ENCODE measurements at places on chromosomes 3 and 15. TPM values are rescaled to one million over a fixed set of nuclear protein-coding genes. Genes with fewer than 3 reads are reported as not detected.
A peak's percentile ranks its signal among the peaks of the same experiment; 100 is the strongest.

LSM3 gene
- total RNA-seq: 23.5 TPM

- no peaks in the 10 kb centered on the region for H3K27me3 ChIP-seq
- H3K36me3 ChIP-seq: no peaks in the 10 kb centered on the region
These were observed 71.8 kb downstream of the PEX5L start for GRCh38 chr3:179964890-179965289.

GRCh38 chr15:100019601-100020000, 286.4 kb upstream of the LYSMD4 start:
- no peaks in the 10 kb centered on the region for H3K27me3 ChIP-seq
- H3K36me3 ChIP-seq: no peaks in the 10 kb centered on the region
- no peaks in the 10 kb centered on the region for H3K4me1 ChIP-seq
- H3K27ac ChIP-seq: no peak overlapping the region
- no peak overlapping the region for H3K4me3 ChIP-seq

DNA sequence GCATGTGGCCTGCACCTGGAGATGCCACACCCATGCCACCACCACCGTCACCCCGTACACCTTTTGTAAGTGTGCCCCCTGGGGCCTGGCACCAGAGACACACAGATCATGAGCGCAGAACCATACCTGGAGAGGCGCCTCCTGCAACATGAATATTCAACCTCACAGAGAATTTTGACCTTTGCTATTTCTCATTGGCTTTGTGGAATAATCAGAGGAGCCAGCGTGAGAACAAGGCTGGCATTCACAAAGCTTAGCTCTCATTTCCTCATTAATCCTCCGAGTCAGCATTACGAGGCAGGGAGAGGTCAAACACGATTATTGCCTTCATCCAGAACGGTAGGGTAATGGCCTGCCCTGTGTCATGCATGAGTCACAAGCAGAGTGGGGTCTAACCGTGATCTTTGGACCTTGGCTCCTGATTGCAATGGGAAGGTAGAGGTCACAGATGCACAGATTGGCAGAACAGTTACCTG, 73.0 kb upstream of the POMGNT2 start:
- peaks cover 1% of the 10 kb centered on the region for H3K36me3 ChIP-seq
- peaks cover 2% of the 10 kb centered on the region for H3K4me1 ChIP-seq
- no peak for DNase-seq
- no peaks in the 10 kb centered on the region for H3K27me3 ChIP-seq
- no peak overlapping the region for H3K27ac ChIP-seq
- no peak overlapping the region for H3K4me3 ChIP-seq

DNA sequence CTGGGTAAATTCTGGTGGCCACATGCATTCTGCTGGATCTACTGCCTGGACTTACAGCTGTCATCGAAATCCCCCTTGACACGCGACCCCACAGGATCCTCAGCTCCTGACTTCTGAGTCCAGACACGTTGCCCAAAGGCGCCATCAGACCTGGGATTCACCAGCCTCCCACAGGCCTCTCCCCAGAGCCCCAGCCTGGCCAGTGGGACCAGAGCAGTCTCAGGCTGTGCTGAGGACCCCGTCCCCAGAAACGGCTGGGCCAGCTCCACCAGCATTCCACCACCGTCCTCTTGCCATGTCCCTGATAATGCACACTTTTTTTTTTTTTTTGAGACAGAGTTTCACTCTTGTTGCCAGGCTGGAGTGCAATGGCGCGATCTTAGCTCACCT, 166.1 kb downstream of the LRRK1 start:
- no peaks in the 10 kb centered on the region for H3K36me3 ChIP-seq
- no peak overlapping the region for H3K4me3 ChIP-seq
- no peak for DNase-seq
- no peak overlapping the region for H3K27ac ChIP-seq
- no peaks in the 10 kb centered on the region for H3K4me1 ChIP-seq
- no peaks in the 10 kb centered on the region for H3K27me3 ChIP-seq

GRCh38 chr3:24110051-24110450, 165.0 kb downstream of the NR1D2 start:
- no peaks in the 10 kb centered on the region for H3K36me3 ChIP-seq
- no peak overlapping the region for H3K27ac ChIP-seq
- no peak for DNase-seq
- H3K4me1 ChIP-seq: no peaks in the 10 kb centered on the region

DNA sequence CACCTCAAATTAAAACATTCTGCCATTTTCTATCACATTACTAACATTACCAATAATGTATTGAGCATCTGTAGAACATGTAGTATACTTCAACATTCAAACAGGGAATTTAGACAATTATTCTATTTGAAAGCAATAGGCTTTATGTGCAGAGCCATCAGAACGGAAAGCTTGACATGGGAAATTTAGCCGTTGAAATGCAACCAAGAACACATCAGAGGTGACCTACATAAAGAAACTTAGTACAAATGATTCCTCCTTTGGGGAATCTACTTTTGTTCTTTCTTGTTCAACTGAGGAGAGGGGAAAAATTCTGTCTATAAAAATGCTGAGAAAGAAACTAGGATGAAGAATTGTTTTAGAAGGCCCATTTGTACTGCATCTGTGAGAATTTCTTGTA, 38.6 kb upstream of the RBMS3 start:
- H3K4me3 ChIP-seq: no peak overlapping the region
- no peak overlapping the region for H3K27ac ChIP-seq
- H3K36me3 ChIP-seq: peaks cover 7% of the 10 kb centered on the region
- no peaks in the 10 kb centered on the region for H3K27me3 ChIP-seq
- peaks cover 5% of the 10 kb centered on the region for H3K4me1 ChIP-seq

DNA sequence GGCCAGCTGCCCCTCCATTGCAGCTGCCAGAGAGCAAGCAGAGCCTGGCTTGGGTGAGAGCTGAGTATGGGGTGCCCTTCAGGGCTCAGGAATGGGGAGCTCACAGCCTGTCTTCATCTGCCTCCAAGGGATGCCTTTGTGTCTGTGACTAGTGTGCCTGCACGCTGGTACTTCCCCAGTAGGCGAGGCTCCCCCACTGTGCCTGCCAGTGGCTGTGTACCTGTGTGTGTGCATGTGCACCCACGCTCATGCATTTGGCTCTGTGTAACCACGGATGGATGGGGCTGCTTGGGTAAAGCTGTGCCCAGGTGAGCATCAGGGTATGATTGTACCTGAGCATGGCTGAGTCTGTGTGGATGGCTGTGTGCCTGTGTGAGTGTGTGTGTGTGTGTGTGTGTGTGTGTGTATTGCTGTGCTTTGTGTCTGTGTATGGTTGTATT, 2.3 kb upstream of the GRM2 start:
- H3K4me1 ChIP-seq: no peaks in the 10 kb centered on the region
- H3K27me3 ChIP-seq: peaks cover 17% of the 10 kb centered on the region
- no peak overlapping the region for H3K27ac ChIP-seq
- no peak for DNase-seq
- peaks cover 3% of the 10 kb centered on the region for H3K36me3 ChIP-seq
- H3K4me3 ChIP-seq: peak overlapping the region; percentile 53

GRCh38 chr15:39127925-39128617, 452.8 kb upstream of the THBS1 start:
- no peak overlapping the region for H3K4me3 ChIP-seq
- peaks cover 4% of the 10 kb centered on the region for H3K4me1 ChIP-seq
- no peaks in the 10 kb centered on the region for H3K36me3 ChIP-seq
- no peaks in the 10 kb centered on the region for H3K27me3 ChIP-seq

RLBP1 gene
- not detected for total RNA-seq

DNA sequence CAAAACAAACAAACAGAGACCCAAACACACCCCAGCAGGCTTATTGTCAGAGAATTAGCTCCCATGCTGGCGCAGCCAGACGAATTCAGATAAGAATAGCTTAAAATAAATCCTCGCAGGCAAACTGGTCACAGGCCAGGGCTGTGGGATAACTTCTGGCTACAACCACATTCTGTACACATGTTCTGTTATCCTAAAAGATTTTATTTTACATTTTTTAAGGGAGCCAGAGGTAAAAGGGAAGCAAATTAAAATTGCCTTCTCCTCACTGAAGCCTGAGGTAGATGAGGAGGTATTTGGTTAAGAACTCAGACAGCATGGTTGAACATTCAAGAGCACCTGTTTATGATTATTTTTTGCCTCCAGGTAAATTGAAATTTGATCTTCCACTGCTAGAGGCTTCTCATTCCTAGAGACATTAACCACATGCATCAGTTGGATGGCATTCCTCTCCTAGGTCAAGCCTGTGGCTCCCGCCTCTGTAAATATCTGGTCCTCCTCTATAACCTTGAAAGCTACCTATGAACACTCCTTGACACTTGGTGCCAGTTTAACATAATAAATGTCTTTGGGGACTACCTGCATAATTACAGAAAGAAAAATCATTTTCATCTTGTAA, 190.3 kb downstream of the SATB1 start:
- H3K36me3 ChIP-seq: no peaks in the 10 kb centered on the region
- no peak for DNase-seq

DNA sequence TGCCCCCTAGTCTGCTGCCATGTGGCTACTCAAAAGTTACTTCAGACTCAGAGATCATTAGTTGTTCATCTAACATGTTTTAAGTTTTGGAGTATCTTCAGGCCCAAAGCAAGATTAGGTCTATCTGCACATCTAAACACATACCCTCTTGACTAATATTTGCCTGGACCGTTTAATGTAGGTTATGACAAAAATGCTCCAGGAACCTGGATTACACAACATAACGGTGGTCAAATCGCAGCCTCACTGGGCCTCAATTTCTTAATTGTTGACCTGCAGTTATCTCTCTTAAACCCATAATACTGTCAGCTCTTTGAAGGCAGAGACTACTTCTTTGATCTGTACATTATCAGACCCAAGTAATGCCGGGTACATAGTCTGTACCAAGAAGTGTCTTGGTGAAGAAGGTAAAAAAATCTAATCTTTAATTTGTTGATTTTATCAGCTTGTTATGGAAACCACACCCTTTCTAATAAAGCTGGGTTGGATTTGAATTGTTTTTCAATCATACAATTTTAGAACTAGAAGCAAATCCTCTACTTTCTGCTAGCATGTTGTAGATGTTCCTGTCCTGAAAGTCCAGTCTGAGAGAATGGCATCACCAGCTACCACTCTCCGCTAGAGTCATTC, 3.6 kb downstream of the SNRK start:
- no peaks in the 10 kb centered on the region for H3K36me3 ChIP-seq
- H3K4me3 ChIP-seq: no peak overlapping the region
- no peak overlapping the region for H3K27ac ChIP-seq
- no peaks in the 10 kb centered on the region for H3K27me3 ChIP-seq

MYL3 gene
- total RNA-seq: 0.24 TPM

ST6GAL1 gene
- total RNA-seq: 141 TPM

- no peaks in the 10 kb centered on the region for H3K4me1 ChIP-seq
- H3K36me3 ChIP-seq: no peaks in the 10 kb centered on the region
- no peak overlapping the region for H3K27ac ChIP-seq
- H3K4me3 ChIP-seq: no peak overlapping the region
- DNase-seq: no peak
- no peaks in the 10 kb centered on the region for H3K27me3 ChIP-seq
These were observed 113.0 kb downstream of the LIPC start for GRCh38 chr15:58544756-58545155.

- H3K4me3 ChIP-seq: no peak overlapping the region
- H3K4me1 ChIP-seq: peaks cover under 1% of the 10 kb centered on the region
- no peak for DNase-seq
- H3K36me3 ChIP-seq: no peaks in the 10 kb centered on the region
These were observed 10.2 kb upstream of the KLF15 start for GRCh38 chr3:126367316-126367805.

- peaks cover 78% of the 10 kb centered on the region for H3K36me3 ChIP-seq
- no peaks in the 10 kb centered on the region for H3K4me1 ChIP-seq
- H3K4me3 ChIP-seq: no peak overlapping the region
- no peak for DNase-seq
- H3K27ac ChIP-seq: no peak overlapping the region
These were observed 78.6 kb downstream of the HERC2 start for GRCh38 chr15:28243399-28243798.

DNA sequence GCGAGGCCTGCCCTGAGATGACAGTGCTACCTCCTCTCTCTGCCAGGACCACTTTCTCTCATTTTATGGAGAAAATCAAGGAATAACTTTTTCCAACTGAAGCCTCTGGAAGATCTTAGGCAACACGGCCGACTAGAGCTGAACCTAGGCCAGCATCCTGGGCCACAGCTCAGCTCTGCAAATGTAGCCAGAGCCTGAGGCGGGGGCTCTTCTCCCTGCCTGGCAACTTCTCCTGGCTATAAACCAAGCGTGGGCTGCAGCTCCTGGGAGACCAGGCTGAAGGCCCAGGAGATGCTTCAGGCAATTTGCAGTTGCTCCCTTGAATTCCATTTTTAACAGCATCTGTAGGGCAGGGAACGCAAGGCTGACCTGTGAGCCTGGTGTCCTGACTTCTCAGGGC, 74.9 kb downstream of the CEMIP start:
- H3K4me3 ChIP-seq: no peak overlapping the region
- DNase-seq: no peak
- H3K36me3 ChIP-seq: no peaks in the 10 kb centered on the region

DNA sequence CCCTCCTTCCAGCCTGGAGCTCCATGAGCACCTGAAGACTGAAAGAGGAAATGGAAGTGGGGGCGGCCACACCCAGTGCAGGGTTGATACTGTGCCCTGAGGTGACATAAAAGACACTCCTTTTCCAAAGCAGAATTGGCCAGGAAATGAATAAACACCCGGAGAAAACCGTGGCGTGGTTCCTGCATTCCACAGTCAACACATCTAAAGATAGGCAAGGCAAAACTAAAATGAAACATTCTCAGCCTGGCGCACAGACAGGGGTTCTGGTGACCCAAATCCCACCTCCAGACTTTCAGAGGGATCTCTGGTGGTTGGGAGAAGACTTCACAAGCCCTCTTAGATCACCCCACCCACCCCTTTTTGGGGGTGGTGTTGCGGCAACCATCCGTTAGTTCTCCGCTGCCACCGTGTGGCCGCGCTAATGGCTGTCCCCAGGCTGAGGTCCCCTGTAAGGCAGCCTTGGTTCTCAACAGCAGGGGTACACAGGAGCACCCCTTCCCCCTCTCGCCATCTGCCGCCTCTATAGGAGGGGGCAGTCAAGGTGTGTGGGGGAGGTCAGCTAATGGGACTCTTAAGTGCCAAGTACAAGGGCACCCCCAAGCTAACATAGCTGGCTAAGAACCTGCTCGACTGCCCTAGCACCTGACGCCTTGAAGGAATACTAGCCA, 2.5 kb upstream of the MST1R start:
- H3K27me3 ChIP-seq: no peaks in the 10 kb centered on the region
- H3K27ac ChIP-seq: no peak overlapping the region
- peaks cover 2% of the 10 kb centered on the region for H3K4me1 ChIP-seq

- no peaks in the 10 kb centered on the region for H3K27me3 ChIP-seq
- no peak overlapping the region for H3K4me3 ChIP-seq
- H3K27ac ChIP-seq: no peak overlapping the region
- no peaks in the 10 kb centered on the region for H3K36me3 ChIP-seq
- DNase-seq: no peak
These were observed 38.6 kb upstream of the SPSB4 start for GRCh38 chr3:141012571-141012970.

CCR5 gene
- total RNA-seq: not detected

GRCh38 chr3:184986366-184986889, 166.4 kb downstream of the C3orf70 start:
- H3K4me3 ChIP-seq: no peak overlapping the region
- DNase-seq: no peak
- no peaks in the 10 kb centered on the region for H3K4me1 ChIP-seq
- no peaks in the 10 kb centered on the region for H3K27me3 ChIP-seq
- no peak overlapping the region for H3K27ac ChIP-seq

ITIH1 gene
- not detected for total RNA-seq

Data from H9 (cell line).